ENCODE measurements at places on chromosomes 6 and 20.
A peak's percentile ranks its signal among the peaks of the same experiment; 100 is the strongest.

GRCh38 chr20:1330075-1330830 is 1.3 kb upstream of the SDCBP2 start:
- no peak for DNase-seq

DNA sequence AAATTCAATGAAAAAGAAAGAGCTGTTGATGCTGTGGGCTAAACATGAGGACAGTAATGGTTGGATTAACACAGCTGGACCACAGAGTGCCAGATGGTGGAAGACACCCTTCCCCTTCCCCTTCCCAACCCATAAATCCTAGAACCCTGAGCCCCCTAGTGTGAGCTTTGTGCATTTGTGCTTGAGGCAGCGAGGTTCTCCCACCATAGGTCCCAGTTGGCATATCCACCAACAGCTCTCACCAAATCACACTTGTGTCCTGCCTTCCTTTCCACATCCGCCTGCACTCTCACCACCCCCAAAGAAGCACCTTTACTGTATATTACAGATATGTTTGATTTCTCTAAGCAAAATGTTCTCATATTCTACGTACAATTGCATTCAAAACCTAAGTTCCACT is 32.8 kb upstream of the HBS1L start:
- DNase-seq, result peak; percentile 4

DNA sequence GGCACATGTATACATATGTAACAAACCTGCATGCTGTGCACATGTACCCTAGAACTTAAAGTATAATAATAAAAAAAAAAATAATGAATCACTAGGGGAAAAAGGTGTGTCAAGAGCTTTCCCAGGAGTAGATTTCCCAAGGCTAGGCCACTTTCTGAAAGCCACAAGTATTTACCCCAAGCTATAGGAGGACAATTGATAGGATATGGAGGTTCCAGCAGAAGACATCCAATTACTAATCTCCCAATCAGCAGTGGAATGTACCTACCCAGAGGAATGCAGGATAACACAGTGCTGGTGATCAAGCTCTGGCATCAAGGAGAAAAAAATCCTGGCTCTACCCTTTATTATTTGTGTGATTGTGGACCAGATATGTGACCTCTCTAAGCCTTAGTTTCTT is 562.7 kb downstream of the RFPL4B start:
- no peak for DNase-seq

DNA sequence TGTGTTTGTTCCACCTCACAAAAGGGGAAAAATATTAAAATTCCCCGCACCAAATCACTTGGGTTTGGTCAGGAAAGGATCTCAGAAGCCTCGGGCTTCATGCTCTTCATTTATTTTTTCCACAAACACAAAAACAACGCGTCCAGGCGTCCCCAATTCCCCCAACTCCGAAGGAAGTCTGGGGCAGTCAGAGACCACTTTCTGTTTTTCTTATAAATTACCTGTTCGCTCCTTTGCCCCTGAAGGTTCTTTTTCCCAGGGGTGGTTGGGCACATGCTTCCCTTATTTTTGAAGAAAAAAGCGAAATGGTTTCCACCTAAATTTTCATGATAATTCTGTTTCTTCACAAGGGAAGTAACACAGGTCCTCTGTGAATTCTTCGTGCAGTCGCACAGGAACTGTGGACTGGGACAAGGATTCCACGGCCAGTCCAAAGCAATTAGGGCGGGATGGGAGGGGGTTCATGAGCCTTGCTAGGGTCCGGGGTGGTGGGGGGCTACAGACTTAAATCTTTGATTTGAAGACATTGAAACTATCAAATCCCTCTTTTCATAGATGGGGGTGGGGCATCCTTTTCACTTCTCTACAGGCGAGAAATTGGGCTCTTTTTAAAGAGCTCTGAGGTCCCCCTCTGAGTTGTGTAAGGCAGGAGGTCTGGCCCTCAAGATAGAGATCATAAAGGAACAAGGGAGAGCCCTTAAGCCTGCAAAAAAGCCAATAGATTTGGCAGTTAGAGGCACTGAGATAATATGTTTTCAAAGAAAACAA is 30.5 kb upstream of the HFE start:
- no peak for DNase-seq

DNA sequence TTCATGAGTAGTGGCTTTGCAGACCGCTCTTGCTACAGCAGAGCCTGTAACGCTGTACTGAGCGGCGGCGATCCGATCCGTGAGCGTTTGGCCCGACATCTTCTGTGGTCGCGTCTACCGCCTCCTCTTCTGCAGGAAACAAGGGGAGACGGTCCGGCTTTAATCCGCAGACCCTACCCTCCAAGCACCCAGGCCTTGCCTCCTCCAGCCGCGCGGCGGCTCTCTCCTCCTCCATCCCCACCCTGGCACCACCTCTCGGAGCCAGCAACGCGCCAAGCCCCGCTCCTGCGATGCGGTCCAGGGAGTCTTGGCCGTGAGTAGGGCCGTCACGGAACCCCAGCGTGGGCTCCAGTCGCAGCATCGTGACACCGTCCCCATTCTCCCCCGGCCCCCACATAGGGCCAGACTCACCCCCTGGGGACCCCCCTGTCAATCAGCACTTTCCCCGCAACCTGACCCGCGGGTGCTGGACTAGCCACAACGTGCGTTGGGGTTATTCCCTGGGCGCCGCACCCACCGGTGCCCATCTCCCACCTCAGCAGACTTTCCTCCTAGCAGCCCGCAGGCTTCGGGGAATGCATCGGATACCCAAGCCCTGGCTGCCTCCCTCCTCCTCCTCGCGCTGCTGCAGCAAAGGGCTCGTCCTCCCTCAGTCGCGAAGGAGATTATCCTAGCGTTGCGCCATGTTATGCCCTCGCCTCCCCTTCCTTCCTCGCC is 914 bp downstream of the SNAP91 start:
- DNase-seq, result no peak

- no peak for DNase-seq
Measured at GRCh38 chr20:44678242-44678641, 26.7 kb upstream of the ADA start.

DNA sequence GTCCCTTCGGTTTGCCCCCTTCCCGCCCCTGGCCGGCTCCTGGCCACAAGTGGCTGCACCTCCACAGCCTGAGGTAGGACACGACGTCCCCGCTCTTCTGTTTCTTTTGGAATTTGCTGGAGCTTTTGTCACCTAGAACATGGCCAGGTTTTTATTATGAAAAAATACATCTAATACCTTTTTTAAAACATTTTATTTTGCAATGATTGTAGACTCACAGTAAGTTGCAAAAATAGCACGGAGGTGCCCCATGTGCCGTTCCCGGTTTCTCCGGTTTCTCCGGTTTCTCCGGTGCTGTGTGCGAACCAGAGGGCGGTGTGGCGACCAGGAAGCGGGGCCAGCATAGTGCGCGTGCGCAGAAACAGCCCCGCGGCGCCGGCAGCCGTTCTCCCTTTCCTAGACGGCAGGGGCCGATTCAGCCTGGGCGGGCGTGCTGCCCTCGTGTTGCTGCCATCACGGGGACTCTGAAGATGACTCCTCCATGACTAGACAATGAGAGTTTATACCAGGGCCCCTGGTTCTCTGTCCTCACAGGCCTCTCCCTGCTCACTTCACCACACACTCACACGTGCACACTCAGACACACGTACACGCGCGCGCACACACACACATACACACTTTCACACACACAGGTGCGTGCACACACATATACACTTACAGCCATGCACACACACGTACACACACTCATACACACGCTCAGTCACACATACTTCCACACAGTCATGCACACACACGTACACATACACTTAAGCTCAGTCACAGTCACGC is 102.1 kb downstream of the TMEM242 start:
- DNase-seq, result no peak

DNA sequence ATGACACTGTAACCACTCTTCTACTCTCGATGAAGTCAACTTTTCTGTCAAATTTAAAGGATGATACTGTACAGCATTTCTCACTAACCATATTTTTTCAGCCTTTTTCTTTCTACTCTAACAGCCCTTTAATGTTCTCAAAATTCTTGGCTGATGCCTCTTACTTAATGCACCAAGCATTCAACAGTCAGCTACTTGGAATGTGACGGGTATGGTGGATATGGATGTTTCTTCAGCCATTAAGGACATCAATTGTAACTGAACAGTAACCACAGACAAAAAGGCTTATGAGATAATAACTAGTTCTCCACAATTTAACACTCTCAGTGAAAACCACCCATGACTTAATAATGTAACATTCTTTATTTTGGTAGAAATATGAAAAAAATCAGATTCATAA is 467.2 kb upstream of the ZNF337 start:
- DNase-seq, result no peak

- no peak for DNase-seq
Measured at GRCh38 chr6:89840538-89840937, 10.9 kb downstream of the CASP8AP2 start.

GRCh38 chr20:3802524-3803239 is 6.6 kb downstream of the CDC25B start:
- no peak for DNase-seq

GRCh38 chr20:19256085-19256484 is 43.6 kb downstream of the SLC24A3 start:
- DNase-seq, result no peak

DNA sequence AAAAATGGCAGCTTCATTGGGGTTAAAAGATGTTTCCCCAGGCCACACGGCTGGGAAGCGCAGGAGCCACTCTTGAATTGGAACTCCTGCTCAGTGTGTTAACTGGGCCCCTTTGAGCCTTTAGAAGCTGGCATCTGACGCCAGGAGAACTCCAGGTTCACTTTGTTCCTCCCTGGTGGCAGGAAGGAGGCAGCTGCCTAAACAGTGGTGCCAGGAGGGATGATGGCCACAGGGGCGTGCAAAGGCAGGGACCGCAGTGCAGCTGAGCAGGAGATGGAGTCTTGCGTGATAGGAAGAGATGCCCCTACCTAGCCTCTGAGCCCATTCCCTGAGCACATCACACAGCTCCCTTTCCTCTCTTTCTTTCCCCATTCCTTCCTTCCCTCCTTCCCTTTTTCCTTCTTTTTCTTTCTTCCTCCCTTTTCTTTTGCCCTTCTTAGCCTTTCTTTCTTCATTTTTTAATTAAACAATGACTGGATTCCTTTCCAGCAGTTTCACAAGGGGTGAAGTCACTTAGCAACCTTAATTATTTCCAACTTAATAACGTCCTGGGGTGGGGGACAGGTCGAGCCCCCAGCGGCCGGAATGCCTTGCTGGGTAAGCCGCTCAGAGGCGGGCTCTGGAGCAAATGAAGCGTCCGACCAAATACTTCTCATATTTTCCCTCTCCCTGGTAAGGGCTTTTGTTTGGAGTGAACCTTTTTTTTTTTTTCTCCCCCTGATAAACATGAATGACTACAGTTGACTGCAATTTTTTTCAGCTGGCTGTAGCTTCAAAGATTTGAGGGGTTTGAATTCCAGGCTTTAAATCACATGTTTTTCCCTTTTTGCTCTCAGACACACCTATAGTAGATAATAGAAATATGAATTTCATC is 20.8 kb upstream of the BMP7 start:
- DNase-seq, result no peak
